Activated CD8-positive, alpha-beta memory T cell treated with anti-CD3 and anti-CD28 coated beads for 1 hour (primary cell): ENCODE measurements at places on chromosomes 4 and X.

GRCh38 chrX:78946178-78946931 is 1.2 kb downstream of the P2RY10 start:
- DNase-seq = no peak

DNA sequence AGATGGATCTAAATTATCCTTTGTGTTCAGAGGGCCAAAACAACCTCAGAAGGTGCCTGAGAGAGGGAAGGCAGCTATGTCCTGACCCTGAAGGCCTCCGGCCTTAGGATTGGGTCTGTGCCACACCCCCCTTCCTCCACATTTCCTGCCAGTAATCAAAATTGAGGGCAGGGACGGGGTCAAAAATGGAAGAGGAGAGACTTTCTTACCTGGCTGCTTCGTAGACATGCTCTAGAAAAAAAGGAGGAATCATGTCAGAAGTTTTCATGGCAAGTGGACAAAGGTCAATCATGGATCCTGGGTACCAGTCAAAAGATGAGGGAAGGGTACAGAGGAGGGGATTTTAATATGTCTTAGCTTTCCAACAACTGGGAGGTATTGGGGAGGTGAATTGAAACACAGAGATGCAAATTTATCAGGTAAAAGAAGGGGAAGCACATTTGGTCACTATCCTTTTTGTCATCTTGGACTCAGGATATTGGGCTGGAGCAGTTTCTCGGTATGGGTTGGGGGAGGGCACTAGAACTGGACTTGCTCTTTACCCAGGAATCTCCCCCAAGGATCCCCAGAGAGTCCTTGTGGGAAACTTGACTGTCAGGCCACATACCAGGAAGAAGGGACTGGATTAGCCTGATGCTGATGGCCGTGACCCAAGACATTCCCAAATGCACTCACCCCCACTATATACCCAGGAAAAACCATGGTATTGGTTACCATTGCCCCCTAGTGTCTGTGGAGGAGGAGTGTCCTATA is 17.1 kb downstream of the VSIG4 start:
- no peak for DNase-seq

DNA sequence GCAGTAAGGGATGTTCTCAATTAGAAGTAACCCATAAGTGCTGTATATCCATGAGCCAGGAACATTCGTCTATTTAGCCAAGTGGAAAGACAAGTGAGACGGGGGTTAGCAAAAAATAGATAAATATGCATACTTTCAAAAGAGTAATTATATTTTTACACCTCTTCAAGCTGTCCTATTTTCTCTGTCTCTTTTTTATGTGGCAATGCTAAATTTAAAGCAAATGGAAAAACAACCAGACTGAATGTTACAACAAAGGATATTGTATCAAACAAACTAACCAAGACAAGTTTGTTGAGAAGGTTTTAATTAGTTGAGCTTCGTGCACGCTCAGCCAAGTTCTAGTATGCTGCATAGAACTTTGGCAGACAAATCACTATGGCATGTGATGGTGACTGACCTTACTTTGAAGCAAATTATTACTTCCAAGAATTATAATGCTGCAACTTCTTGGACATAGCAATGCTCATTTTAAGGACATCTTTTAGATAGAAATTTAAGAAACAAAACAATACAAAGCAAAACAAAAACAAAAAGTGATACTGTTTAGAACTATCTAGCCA is 61.4 kb upstream of the TMEM150C start:
- DNase-seq = no peak

- no peak for DNase-seq
Measured at GRCh38 chrX:16666541-16666940, 16.6 kb downstream of the S100G start.

DNA sequence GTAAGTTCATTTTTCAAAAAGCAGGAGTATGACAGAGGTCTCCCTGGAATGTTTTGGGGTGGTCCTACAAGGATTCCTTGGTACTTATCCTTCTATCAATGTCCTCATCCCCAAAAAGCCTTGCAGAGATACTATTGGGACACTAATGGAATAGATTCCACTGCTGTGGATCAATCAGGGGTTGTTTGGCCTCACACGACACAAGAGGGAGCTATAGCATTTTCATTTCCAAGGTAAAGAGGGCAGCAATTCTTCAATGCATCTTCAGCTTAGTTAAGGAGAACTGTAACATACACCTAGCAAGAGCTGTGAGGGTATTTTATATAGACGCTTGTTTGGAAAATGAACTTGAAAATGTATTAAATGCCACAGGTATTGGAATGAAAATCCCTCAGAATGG is 50.9 kb downstream of the USP26 start:
- no peak for DNase-seq

DNA sequence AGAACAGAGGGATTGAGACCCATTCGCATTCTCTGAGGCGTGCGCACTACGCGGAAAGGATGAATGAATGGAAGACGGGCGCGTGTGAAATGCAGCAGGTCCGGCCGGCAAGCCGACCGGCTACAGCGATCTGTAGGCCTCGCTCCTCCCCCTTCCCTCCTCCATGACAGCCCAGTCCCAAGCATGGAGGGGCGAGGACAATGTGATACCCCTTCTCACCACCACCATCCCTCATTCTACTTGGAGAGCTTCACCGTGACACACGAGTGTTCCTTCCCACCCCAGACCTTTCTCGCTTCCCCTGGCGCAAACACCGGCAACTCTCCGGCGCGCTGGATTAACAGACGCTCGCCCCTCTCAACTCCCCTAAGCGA is 815 bp downstream of the EIF4E start:
- DNase-seq = peak; percentile 10

- DNase-seq = no peak
Measured at GRCh38 chr4:103268746-103269145, 70.6 kb upstream of the CENPE start.

DNA sequence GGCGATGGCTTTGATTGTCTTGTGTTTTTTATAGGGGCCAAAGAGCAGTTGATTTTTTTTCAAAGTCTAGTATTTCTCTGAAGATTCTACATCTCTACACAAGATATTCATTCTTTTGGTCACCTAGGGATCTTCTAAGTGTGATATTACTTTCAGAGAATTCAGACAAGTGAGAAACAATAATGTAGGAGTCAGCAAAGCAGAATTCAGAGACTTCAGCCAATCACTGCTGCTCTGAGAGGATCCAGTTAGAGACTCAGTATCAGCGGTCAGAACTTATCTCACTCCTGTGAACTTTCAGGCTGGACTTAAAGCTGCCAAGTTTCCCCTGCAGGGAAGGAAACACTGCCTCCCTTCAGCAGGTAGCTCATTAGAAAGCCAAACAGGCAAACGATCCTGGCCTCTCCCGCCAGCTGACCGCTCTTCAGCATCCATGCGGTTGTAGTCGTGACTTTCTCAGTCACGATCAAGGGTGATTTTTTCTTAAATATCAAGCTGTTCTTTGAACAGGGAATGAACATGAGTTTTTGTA is 59.2 kb downstream of the NSUN7 start:
- no peak for DNase-seq

- DNase-seq = no peak
Measured at GRCh38 chr4:188975271-188975670, 836.0 kb downstream of the TRIML1 start.

DNA sequence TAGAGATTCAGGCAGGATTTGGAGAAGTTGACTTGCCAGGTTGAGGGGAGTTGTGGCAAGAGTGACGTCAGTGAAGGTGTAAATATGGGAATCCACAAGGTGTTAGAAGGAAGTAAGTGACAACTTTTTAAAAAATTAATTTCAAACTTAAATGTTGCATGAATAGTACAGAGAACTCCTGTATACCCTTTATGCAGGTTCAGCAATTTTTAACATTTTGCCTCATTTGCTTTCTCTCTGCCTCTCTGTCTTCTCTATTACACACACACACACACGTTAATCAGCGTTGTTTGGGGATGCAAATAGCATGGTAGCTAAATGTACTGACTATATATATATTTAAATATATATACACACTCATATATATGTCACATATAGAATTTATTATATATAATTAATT is 273.7 kb downstream of the SMARCA1 start:
- DNase-seq = no peak

- DNase-seq = no peak
Measured at GRCh38 chr4:159024266-159024665, 78.6 kb upstream of the RAPGEF2 start.

DNA sequence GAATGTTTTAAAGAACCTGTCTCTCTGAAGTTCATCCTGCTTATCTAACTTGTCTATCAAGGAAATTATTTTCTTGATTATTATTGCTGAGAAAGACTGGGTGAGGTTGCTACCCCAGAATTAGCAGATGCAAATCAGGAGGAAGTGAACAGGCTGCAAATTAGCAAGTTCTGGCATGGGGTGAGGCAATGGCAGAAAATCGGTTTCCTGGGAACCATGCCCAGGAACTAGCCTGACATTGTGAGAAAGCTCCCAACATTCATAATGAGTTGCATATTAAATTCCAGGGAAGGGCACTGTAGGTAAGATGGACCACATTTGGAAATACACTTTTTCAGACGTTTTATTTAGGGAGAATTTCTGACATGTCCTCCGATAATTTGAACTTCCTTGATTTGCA is 11.6 kb downstream of the ARSF start:
- DNase-seq = no peak

GRCh38 chr4:42048394-42048793 is 58.1 kb downstream of the SLC30A9 start:
- no peak for DNase-seq

GRCh38 chr4:154958621-154959358 is 177.7 kb downstream of the RBM46 start:
- no peak for DNase-seq

DNA sequence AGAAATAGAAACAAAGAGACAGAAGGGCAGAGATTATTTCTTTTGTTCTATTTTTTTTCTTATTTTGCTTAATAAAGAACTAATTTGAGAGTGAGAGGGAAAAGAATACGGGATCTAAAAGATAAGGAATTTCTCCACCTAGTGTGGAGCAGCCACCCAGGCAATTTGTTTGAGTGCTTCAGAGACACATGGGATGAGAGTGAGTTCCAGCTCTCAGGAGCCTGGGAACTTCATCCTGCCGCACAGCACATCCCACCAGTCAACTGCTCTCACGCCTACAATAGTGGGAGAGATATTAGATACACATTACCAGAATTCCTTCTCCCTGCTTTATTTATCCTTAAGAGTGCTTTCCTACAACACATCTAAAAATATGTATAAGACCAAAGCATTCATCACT is 946.4 kb downstream of the PDHA2 start:
- no peak for DNase-seq

GRCh38 chr4:6032249-6033244 is 14.3 kb upstream of the C4orf50 start:
- DNase-seq = no peak

DNA sequence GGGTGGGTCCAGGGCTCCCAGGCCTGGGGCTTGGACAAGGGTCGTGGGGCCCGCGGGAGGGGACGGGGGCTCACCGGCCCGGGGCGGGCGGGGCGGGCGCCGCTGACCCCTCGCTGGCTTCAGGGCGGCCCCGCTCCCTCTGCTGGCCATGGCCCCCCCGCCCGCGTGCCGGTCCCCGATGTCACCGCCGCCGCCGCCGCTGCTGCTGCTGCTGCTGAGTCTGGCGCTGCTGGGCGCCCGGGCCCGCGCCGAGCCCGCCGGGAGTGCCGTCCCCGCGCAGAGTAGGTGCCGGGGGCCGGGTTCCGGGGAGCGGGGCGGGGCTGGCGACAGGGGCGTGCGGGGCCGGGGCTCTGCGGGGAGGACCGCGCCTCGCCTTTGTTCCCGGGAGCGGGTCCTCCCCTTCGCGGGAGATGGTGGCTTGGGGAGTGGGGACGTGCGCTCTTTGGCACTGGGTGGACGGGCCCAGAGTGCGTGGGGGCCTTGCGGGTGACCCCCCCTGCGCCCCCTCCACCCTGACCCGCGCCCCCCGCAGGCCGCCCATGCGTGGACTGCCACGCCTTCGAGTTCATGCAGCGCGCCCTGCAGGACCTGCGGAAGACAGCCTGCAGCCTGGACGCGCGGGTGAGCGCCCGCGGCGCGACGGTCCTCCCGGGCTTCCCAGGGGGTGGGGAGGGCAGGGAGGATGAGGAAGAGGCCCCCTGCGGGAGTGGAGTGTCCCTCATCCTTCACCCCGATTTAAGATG is 16.8 kb upstream of the NAT8L start:
- no peak for DNase-seq

GRCh38 chrX:130771230-130771629 is 131.8 kb downstream of the ENOX2 start:
- DNase-seq = no peak
